Heart left ventricle (tissue), 16 donors: ENCODE measurements at places on chromosomes 3 and 15. TPM values are rescaled to one million over a fixed set of nuclear protein-coding genes. Genes with fewer than 3 reads are reported as not detected.

CLSTN2 gene
- 4.5 TPM for total RNA-seq

FOXL2 gene
- not detected for total RNA-seq

NANOGP8 gene
- total RNA-seq: not detected

STAB1 gene
- 41.0 TPM for total RNA-seq

TTLL13 gene
- not detected for total RNA-seq

DNA sequence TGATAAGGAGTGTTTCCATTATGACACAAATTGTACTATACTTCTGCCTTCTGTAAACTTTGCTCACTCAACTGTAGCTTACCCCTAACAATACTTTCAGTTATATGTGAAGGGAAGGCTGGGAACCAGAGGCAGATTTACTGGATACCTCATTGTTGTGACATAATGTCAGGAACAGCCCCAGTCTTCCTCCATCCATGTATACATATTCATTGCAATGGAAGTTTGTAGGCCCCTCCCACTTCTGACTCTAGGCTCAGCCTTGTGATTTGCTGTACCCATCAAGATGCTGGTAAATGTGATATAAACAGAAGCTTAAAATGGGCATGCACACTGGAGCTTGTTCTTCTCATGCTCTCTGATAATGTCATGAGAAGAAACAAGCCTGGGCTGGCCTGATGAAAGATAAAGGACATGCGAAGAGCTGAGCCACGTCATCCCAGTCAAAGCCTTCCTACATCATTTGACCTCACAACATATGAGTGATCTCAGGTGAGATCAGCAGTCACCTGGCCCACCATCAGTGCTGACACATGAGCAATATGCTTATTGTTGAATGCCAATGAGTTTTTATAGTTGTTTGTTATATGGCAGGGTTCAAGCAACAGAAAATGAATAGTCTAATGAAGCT lies 267.8 kb downstream of the GAP43 start:
- no peak for DNase-seq

DNA sequence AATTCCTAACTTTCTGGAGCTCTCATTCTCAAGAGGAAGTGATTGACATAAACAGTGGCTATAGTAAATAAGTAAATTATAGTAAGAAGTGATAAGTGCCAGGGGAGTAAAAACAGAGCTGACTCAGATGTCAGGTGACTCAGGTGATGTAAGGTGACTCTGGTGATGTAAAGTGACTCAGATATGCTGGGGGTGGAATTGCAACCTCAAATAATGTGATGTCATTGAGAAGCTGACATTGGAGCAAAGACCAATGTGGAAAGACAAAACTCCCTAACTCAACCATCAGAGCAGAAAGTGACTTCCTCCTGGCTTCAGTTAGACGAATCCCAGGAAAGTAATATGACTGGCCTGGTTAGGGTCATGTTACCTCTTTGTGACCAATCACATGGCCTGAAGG lies 144.2 kb upstream of the SNTN start:
- no peak for DNase-seq

DNA sequence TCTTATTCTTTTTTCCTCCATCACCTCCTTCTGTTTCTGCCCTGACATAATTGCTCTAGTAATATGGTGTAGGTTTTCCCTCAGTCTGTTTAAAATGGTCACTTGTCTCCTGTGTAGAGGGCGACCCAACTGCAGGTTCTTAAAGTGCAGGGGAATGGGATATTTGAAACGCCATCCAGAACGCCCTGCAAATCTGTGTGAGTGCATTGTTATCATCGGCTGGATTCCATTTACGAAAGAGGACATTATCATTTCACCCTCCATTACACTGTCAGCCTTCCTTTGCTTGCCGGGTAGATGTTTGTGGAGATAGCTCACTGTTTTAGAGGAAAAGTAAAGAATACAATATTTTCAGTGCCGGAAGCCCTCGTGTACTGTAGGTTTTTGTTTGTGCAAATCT lies 354.0 kb downstream of the LRTM1 start:
- DNase-seq: no peak

- no peak for DNase-seq
Observed at GRCh38 chr3:109548192-109548938, 211.0 kb upstream of the DPPA4 start.

DNA sequence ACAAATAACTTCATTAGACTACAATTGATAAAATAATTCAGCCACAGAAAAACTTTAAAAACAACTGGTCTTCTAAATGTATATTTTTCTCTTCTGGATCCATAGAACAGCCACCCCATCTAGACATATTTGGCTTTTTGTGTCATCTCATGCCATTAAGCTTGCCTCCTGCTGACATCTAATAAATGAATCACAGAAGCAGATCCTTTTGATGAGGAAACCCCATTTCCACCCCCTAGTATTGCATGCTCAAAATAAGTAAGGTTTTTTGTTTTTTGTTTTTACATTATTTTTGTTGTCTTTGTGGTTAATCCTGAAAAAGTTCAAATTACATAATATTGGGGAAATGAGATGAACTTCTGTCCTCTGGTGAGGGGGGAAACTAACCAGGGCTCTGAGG lies 94.8 kb downstream of the DUT start:
- no peak for DNase-seq

GRCh38 chr3:112059497-112059896 lies 25.0 kb downstream of the TMPRSS7 start:
- no peak for DNase-seq

DNA sequence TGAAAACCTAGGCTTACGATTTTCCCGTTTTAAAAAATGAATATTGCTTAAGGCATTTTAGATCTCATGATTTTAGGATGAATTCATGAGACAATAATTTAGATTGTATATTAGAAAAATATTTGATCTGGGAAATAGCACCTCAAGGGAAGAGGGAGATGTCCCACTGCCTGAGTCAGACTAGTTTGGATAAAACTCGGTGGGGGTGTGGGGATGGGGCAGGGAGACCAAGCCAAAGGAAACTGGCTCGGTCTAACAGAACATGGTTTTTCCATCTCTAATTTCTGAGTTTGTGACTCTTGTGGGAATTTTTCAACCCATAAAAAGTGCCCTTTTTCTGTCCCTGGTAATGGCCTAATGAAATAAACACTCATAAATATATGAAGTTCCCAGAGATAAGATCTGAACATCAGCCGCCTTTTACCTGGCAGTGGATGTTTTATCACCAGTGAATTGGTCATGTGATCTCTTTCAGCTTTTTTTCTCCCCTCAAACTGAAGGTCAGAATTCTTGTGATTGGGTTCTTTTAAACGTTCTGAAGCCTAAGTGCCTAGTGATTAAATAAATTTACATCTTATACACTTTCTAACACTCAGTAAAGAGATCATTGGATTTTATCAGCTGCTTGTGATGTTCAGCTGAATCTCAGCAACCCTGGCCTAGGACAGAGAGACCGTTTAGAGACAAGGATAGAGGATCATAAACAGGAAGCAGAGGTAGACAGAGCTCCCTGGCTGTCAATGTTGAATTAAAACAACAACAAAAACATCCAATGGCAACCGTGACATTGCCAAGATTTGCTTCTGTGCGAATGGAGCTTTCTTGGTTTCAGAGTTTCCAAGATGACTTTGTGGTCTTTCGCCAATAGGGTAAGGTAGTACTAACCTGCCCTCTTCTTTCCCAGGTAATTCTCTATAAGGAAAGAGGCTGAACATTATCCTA lies 1038.2 kb downstream of the MCTP2 start:
- DNase-seq: no peak

GRCh38 chr3:18868911-18869689 lies 279.2 kb upstream of the KCNH8 start:
- DNase-seq: no peak

GRCh38 chr3:61863579-61863978 lies 302.2 kb downstream of the PTPRG start:
- no peak for DNase-seq

DNA sequence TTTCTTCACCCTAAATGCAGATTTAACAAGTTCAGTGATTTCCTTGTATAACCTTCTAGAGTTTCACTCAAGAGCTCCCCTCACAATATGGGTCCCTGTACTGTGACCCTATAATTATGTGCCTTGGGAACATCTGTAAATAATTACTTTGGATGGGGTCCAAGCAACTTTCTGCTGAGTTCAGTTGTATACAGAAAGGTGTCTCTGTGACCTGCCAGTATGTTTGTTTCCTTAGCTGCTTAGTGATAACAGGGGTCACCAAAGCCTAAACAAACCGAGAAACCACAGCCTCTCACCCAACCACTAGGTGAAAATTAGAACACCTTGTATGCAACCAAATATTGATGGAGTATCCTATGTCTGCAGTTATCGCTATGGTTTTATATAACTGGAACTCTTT lies 29.8 kb upstream of the SLC25A36 start:
- no peak for DNase-seq

DNA sequence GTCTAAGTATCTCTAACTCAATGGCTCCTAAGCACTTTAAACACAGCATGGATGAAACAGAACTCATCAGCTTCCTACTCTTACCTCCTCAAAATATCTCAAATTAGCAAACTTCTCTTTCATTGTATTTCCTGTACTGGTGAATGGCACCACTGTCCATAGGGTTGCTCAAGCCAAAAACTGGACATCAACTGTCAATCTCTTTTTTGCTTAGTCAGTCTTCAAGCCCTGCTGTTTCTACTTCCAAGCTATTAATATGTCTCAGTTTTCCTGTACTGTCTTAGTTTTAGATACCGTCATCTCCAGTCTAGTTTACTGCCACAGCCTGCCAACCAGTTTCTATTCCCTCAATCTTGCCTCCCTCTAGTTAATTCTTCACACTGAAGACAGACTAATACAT lies 48.3 kb upstream of the KPNA4 start:
- DNase-seq: no peak

DNA sequence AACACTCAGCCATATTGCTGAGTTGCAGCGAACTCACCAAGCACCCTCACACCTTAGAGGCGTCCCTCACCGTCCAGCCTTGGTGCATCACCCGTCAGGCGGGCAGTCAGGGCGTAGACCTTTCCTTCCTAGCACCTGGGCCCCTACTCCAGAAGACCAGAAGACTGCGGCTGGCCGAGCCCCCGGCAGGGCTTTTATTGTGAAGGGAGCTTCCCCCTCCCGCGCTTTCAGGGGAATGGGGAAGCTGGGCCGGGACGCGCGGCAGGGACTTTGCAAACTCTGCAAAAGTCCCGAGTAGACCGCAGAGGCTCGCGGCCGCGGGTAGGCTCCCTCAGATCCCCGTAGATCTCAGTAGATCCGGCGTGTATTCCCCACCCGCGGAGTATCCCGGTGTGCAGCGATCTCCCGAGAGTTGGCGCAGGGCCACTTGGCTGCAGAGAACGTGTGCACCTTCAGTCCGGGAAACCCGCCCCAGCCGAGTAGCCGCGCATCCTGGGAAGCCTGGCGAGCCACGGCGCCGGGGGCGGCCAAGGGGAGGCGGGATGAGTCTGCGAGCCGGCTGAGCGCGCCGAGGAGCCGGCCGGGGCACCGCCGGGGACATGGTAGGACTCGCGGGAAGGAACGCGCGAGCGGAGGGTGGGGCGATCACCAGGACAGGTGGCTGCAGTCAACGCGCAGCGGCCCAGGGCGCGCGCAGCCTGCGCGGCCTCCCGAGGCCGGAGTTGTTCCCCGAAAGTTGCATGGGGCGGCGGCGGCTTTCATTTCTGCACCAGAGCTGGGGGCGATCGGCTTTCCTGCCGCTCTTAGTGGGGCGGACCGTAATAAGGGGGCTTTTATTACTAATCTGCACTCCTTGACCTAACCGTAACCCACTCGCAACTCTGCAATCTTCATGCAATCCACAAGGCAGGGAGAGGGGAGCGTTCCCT lies at the start of gene GASK1A:
GASK1A (plus strand) TSS at position 268 of the 929 bp plus-strand sequence; CDS start at position 600, 332 bp downstream.
- DNase-seq: peak; percentile 66

DNA sequence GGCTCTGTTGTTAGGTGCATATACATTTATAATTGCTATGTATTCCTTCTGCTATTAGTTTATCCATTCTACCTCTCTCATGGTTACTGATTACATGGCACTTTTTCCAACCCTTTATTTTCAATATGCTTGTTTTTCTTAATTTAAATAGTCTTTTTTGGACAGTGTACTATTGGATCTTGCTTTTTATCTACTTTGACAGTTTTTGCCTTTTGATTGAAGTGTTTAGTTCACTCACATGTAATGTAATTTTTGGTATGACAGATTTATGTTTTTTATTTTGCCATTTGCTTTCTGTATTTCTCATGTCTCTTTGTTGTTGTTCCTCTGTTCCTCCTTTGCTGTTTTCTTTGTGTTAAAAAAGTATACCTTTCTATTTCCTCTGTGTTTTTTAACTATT lies 44.5 kb downstream of the TRPC1 start:
- DNase-seq: no peak

DNA sequence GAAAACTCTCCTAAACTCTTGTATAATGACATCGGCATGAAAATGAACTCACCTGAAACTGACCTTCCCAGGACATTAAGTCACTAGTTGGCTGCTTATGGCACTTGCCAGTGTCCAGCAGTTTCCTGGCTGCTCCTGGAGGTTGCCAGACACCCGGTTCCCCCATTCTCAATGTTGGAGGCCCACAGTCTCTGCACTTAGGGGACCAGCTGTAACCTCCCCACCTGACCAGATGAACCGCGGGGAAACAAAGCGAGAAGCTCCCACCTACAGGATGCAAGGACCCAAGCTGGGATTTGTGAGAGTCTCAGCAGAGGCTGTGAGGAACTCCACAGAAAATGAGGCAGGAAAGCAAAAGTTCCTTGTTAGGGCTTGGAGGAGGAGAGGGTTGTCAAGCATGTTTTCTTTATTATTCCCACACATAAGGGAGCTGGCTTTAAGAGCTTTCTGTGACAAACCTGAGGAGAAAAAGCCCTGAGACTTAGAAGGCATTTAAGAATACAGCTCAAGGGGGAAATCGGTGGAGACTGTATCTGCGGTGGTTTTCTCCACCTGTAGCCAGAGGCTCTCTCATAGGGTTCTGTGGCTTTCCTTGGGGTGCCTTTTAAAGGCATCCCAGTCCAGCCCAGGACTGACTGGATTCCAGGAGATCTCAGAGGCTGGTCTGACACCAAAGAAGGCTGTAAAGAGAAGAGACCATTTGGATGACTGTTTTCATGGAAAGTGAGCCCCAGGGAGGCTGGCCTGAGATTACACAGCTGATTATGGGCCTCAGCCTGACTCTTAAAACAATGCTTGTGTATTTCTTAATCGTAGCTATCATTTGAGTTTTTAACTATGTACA lies 4.6 kb downstream of the TPM1 start:
- DNase-seq: no peak

DNA sequence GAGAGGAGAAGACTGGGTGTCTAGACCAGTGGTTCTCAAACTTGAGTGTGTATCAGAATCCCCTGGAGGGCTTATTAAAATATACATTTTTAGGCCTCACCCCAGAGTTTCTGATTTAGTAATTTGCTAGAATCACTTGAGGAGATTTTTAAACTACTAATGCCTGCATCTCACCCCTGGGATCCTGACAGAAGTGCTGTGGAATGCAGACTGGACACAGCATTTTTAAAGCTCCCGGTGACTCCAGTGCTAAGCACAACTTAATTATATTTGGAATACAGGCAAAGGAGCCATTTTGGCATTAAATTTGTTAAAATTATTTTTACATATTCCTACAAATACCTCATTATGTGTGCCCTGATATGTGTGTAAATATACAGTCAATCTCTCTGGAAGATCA lies 26.7 kb upstream of the COL6A6 start:
- DNase-seq: no peak

GRCh38 chr3:48157950-48158376 lies 30.3 kb downstream of the CDC25A start:
- DNase-seq: peak; percentile 69
